ENCODE measurements at places on chromosomes 2 and 18.

GRCh38 chr2:219049282-219049681 lies 8.0 kb upstream of the CFAP65 start:
- no peak for DNase-seq

DNA sequence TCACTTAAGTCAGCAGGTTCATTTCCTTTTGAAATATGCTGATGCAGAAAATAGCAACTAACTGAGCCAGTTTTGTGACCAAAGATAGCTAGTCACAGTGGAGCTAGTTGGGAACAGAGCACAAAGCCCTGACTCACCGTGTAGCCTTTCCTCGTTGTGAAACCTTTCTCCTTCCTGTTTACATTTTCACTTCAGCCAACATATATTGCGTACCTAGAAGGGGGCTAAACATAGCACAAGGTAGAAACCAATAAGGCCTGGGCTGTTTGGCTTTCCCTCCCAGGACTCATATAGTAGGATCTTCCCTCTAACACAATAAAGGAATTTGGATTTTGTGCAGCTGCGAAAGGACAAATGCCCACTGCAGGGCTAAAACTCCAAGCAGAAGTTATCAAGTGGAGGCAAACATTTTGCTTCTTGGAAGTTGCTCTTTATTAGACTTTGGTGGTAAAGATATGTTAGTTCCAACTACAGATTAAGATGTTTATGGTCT lies 24.5 kb upstream of the LPIN2 start:
- DNase-seq: peak; percentile 49

DNA sequence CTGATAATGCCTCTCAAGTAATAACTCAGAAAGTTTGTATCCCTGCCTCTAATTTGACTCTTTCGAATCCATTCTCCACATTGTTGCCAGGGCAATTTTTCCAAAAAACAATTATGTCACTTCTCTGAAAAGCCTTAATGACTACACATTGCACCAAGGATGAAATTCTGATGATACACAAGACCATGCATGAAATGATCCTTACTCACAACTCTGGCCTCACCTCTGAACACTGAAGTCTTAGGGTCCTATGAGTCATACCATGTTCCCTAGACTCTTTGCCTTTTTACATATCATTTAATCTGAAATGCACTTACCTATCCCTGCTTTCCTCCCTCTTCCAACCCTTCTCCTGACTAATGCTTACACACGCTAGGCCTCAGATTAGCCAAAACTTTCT lies 51.0 kb downstream of the WDPCP start:
- peak; percentile 36 for DNase-seq

- DNase-seq: no peak
Observed at GRCh38 chr2:231397011-231397927, 1.8 kb downstream of the B3GNT7 start.

DNA sequence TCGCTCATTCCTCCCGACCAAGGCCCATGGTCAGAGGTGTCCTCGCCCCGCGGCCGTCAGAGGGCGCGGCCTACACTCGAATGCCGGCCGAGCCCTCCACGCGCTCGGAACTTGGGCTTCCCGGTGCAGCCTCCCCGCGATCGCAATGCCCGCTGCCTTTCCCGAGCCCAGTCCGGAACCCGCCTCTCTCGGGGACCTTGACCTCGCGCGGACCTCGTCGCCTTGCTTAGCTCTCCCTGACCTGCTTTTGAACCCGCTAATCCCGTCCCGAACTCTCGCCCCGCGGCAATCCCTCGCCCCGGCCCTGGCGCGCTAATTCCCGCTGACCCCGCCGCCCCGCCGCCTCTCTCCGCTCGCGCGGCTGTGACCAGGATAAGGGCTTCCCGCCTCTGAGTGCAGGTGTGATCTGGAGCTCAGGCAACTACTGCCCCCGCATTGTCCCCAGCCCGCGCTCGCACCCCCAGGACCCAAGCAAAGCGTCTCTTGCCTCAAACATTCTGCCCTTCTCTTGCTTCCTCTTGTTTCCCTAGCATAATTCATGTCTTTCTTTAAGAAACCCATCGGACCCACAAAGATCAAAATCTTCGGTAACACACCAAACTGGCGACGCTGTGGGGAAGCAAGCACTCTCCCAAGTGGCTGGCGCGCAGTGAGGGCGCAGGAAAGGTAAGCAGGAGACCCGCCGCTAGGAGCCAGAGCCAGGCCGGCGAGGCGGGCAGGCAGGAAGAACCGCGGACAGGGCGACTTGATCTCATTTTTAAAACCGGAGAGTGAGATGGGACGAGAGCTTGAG lies 46.6 kb upstream of the ATP6V1B1 start:
- no peak for DNase-seq

GRCh38 chr2:70766357-70767078 lies 1.5 kb downstream of the ADD2 start:
- DNase-seq: no peak

All from fibroblast of skin of back (primary cell).